ENCODE measurements at places on chromosomes 16 and 17.

- no peak for DNase-seq
Measured at GRCh38 chr17:2872282-2872681, 76.0 kb downstream of the RAP1GAP2 start.

GRCh38 chr16:10881479-10882030, 4.6 kb downstream of the CIITA start:
- DNase-seq = no peak

DNA sequence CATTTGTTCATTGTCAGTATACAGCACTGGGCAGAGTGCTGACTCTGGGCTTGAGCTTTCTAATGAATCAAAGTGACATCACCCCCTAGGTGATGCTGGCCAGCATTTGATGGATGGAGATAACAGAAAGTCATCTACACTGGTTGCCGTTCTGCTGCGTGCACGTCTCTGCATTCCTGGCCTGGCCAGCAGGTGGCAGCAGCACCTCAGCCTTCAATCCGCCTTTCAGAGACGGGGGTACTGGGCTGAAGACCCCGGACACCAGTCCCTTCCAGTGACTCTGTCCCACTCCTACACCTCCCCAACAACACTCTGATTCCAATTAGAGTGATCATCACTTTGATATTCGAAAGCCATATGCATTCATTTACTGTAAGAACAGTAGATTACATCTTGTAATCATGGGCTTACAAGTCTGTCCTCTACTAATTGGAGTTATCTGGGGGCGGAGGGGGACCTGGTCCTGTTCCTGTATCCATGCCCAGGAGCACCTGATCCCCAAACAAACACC, 6.0 kb downstream of the CPSF4L start:
- peak; percentile 29 for DNase-seq

GRCh38 chr17:57478478-57479250, 222.3 kb downstream of the MSI2 start:
- DNase-seq = no peak

DNA sequence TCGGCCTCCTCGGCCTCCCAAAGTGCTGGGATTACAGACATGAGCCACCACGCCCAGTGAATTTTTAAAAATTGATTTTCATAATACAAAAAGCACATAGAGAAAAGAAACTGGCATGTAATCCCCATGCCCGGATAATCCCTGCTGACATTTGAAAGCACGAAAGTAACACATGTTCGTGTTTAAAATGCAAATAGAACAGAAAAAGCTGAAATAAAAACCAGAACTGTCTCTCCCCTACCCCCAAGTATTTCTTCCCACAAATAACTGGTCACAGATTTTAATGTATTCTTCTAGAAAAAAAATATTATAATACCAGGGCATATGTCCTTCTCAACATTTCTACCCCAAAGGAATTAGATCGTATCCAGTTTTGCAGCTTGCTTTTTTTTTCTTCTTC, 222.9 kb downstream of the SLC39A11 start:
- DNase-seq = no peak

GRCh38 chr17:31425282-31426040, 34.0 kb downstream of the RAB11FIP4 start:
- peak; percentile 93 for DNase-seq

DNA sequence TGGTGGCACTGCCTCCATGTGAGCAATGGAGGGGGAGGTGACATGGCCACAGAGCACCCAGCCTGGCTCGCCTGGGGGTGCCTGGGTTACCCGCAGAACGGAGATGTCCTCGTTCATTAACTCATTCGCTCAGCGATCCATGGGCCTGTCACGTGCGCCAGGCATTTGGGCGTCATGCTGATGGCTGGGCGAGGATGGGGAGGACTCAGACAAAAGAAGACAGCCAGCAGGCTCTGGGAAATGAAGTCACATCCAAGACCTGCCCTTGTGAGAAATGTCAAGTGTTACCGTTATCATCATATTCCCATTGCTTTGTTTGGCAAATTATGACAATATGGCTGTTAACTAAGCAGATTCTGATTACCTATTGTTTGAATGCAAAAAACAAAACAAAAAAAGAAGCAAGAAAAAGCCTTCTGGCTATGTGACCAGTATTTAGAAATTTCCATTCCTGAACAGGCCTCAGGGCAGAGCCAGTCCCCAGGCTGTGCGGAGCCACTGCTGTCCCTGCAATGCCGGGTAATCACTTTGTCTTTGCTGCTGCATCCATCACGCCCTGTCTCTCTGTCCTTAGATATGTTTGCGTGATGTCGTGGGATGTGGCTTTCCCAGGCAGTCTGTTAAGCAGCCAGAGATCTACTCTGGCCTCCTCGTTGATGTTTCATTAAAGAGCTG, 57.9 kb downstream of the CMIP start:
- no peak for DNase-seq

DNA sequence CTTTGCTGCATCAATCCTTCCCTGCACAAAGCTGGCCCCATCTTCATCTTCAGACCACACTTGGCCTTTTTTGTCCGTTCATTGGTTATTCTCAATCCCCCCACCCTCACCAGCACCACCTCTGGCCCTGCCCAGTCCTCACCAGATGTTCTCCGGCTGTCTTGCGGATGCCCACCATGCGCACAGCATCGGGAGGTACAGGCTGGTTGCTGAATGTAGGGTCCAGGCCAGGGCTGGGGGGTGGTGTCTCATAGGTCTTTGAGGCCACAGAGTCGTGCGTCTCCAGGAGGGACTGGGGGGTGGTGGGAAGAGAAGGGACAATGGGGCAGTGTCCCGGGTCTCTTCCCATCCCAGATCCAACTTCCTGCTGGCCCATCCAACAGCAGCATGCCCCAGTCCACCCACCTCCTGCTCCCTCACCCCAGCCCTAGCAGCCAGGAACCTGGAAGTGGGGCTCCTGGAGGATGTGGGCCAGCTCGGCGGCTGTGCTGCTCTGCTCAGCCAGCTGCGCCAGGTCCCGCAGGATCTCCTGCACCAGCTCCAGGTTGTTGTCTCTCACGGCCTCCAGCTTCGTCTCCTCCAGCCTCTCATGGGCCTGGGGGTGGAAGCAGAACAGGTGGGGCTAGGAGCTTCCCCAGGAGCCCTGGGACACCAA, 24.4 kb downstream of the MPP2 start:
- DNase-seq = no peak

DNA sequence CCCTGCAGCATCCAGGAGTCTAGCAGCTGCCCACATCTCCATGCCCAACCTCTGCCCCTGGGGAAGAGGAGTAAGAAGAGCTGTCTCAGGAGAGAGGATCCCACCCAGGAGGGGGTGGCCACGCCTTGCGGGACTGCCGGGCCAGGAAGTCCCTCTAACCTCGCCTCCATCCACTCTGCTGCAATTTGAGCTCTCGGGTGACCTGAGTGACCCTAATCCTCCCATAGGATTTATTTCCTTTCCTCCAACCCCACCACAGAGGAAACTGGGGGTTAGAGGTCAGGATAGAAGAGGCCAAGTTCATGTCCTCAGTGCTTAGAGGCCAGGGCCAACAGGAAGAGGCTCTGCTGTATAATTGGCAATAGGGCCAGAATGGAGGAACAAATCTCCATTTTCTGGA, 22.6 kb upstream of the NGFR start:
- no peak for DNase-seq

GRCh38 chr17:26774291-26775218, 519.4 kb upstream of the WSB1 start:
- DNase-seq = no peak

DNA sequence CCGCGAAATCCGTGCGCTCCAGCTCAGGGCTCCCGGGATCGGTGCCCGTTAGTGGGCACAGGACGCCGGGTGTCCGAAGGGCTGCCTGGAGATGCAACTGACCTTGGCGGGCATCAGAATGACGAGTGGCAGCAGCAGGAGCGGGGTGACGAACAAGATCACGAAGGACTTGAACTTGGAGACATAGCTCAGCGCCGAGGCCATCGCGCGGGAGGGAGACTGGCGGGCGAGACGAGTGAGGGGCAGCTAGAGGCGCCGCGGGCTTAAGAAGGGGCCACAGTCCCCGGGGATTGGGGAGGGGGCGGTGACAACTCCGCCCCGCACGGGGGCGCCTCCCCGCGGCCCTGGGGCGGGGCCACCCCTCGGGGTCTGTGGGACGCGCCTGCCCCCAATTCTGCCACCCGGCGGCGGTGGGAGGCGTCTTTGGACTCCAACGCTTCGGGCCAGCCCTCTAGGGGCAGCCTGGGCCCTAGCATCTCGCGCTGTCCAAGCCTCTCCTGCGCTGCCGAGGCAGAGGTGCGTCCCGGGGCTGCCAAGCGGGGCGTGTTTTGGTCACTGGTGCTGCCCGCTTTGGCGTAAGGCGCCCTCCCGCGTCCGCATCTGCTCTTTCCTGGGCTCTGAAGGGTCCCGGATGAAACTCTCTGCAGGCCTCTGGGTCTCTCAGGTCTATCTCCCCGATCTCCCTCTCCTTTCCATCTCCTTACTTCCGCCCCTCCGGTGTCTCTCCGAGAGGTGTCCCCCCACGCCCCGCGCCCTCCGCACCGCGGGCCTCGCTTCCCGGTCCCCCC, at the start of gene SLC13A5:
TSS of gene SLC13A5 (minus strand) at position 240 of the 788 bp plus-strand sequence. CDS start at position 204, 36 bp downstream.
- DNase-seq = no peak

DNA sequence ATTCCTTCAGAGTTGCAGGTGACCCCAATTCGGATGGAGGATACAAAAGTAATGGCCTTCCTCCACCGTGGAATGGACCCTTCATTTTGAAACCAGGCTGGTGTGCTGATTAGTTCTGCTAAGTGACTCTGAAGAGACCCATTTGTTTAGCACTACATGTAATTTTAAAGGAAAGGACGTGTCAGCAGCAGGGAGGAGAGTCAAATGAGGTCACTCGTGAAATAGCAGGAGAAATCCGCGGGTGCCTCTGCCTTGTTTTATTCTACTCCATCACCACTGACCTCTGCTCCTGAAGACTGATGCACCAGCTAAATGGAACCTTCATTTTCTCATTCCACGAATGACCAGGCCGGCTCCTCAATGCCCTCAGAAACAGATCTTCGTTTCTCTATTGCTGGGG, 589.2 kb downstream of the CDH11 start:
- no peak for DNase-seq

DNA sequence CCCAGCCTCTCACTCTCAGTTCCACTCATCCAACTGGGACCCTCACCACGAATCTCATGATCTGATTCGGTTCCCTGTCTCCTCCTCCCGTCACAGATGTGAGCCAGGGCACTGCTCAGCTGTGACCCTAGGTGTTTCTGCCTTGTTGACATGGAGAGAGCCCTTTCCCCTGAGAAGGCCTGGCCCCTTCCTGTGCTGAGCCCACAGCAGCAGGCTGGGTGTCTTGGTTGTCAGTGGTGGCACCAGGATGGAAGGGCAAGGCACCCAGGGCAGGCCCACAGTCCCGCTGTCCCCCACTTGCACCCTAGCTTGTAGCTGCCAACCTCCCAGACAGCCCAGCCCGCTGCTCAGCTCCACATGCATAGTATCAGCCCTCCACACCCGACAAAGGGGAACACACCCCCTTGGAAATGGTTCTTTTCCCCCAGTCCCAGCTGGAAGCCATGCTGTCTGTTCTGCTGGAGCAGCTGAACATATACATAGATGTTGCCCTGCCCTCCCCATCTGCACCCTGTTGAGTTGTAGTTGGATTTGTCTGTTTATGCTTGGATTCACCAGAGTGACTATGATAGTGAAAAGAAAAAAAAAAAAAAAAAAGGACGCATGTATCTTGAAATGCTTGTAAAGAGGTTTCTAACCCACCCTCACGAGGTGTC, 26.6 kb downstream of the STH start:
- DNase-seq = no peak

DNA sequence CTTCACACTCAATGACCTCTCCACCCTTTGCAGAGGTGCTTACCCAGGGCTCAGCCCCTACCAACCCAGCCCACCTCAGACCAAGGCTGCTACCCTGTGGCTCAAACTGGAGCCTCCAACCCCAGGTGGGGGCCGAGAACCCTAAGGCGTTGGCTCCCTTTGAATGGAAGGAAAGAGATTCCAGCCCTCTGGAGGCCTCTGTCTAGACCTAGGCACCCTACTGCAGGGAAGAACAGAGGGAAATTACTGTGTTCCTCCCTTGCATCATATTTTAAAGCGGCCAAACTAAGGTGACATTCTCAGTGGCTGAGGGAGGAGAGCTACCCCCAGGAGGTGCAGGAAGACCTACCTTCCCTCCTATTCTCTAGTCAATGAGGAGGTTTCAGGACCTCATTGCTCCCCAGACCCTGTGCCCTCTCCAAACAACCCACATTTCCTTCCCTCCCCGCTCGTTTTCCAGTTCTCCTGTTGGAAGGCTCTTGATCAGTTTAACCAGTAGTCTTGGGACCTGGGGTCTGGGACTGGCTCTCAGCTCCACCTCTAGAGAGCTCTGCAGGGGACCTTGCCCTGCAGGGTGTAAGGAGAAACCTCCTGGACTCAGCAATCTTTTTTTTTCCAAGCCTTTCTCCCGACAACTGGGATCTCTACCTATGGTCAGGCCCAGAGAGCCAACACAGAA, 5.5 kb upstream of the HOXB8 start:
- no peak for DNase-seq

DNA sequence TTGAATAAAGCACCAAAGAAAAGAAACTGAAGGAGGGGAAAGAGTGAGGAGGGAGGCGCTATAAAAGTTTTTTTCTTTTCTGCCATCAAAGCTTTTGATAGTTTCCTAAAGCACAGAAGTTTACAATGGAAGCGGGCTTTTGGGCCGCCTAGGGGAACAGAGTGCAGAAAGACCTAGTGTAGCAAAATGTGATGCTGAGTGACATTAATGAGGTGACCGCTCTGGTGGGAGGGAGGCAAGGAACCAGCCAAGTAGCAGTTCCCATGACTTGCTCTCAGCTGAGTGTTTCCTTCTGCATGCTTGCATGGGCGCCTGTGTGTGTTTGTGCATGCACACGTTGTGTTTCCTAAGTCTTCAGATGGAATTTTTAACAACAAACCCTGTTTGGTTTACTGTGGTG, 15.5 kb downstream of the MSI2 start:
- no peak for DNase-seq

- no peak for DNase-seq
Measured at GRCh38 chr17:17831208-17832031, 5.4 kb downstream of the SREBF1 start.

- no peak for DNase-seq
Measured at GRCh38 chr16:83054283-83054682, 427.5 kb downstream of the CDH13 start.

DNA sequence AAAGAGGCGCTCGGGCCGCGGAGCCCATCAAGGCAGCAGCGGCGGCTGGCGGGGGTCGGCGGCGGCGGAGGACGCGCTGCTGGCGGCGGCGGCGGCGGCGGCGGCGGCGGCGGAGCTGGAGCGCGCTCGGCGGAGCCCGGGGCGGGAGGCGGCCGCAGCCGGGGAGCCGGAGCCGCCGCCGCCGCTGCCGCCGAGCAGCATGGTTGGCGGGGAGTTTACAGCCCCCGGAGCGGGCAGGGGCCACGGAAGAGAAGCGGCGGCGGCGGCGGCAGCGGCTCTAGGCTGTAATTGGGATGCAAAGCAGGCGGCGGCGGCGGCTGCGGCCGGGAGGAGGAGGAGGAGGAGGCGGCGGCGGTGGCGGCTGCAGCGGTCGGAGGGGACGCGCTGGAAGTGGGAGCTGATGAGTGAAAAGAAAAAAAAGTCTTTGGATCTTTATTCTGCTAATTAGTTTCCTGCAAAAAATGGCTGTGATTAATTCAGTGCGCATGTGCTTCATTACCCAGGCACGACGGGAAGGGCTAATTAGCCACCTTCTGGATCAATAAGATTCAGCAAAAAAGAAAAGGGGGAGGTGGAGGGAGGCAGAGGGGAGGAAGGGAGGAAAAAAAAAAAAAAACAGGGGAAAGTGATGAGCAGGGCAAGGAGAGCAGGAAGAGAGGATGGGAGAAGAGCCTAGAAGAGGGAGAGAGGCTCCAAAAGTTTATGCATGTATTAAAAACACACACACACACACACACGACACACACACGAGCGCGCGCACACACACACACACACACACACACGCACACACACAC, 10.9 kb upstream of the ZFHX3 start:
- peak; percentile 83 for DNase-seq

All from NCI-H1092 treated with DMSO at 0.1 percent for 48 hours (cell line).